ENCODE measurements at places on chromosomes 4 and X.

- DNase-seq = no peak
Measured at GRCh38 chrX:96481831-96482230, 202.8 kb upstream of the DIAPH2 start.

- no peak for DNase-seq
Measured at GRCh38 chrX:150363561-150364346, 637 bp downstream of the MAMLD1 start.

GRCh38 chr4:10589321-10589720 lies 95.2 kb downstream of the CLNK start:
- DNase-seq = no peak

- no peak for DNase-seq
Measured at GRCh38 chr4:163492951-163493504, 1.5 kb upstream of the TMA16 start.

GRCh38 chr4:169202145-169202699 lies 68.5 kb downstream of the SH3RF1 start:
- DNase-seq = no peak

GRCh38 chr4:752196-752861 lies 46.7 kb downstream of the PCGF3 start:
- no peak for DNase-seq

Data from D721Med (cell line).